ENCODE measurements at places on chromosomes 13 and 19. TPM values are rescaled to one million over a fixed set of nuclear protein-coding genes. Genes with fewer than 3 reads are reported as not detected.

DNA sequence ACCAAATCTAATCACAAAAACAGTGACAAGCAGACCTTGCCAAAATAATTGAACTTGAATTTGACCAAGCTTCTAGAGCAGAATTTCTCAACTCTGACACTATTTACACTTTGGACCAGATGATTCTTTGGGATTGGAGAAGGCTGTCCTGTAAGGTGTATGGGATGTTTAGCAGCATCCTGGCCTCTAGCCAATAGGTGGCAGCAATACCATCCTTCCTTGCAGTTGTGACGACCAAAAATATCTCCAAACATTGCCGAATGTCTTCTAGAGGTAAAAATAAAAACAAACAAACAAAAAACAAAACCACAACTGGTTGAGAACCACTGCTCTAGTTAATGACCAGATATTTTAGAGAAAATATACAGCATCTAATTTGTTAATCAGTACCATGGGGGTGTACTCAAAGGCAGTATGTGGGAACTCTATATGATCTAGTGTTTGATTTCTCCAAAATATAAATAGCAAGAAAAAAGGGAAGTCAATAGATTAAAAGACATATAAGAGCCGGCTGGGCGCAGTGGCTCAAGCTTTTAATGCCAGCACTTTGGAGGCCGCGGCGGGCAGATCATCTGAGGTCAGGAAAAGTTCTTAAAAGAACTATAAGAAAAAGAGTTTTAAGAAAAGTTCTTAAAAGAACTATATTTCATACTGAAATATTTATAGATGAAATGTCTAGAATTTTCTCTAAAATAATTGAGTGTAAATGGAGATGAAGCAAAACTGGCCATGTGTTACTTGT lies 60.9 kb upstream of the ZNF527 start:
- DNase-seq, result no peak

DNA sequence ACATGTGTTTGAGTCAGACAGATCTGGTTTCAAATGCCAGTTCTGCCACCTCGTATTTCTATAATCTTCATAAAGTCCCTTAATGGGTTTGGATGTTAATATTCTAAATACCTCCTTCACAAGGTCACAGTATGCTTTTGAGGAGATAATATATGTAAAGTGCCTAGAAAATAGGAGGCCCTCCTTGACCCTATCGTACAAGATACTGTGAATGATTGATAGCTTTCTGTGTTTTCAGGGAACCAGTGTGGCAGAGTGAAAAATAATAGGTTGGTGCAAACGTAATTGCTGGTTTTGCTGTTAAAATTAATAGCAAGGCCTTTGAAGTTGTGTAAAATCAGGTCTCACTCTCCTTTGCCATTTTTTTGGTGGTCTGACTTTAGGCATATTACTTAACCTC lies 77.5 kb upstream of the SCEL start:
- DNase-seq, result no peak

DNA sequence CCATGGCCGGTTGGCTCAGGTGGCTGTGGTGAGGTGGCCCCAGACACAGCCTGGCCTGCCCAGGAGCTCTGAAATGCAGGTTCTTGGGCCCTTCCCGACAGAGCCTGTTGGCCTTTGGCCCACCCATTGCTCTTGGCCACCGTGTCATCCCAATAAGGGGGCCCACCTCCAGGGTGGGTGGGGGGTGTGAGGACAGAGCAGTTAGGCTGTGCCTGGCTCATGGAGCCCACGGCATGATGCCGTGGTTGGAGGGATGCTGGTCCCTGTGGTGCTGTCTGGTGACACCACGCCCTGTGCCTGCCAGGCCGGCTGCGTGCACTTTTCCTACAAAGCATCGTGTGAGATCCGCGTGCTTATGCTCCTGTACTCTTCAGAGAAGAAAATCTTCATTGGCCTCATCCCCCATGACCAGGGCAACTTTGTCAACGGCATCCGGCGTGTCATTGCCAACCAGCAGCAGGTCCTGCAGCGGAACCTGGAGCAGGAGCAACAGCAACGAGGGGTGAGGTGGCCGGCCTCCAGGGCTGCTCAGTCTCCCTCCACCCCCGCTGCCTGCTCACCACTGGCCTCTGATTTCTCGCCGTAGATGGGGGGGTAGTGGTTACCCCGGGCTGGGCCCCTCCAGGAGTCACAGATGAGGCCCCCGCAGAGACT lies 7.6 kb downstream of the PNKP start:
- no peak for DNase-seq

DNA sequence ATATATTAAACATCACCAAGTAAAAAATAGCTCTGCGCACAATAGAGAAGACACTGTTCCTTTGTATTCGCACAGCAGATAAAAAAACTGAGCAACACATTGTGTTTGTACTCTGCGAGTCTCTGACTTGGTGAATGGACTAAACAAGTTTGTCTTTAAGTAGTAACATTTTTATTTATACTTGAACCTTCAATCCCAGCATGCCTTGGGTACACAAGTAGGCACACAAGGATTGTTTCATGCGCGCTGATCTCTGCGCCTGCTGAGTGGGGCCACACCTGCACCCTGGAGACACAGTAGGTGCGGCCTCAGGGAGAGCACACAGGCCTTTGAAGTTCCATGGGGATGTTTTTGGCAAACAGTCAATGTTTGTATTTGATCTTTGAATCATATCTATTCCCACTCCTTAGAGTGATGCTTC lies 318.9 kb downstream of the MYO16 start:
- DNase-seq, result no peak

The RUBCNL gene
- total RNA-seq, result 0.11 TPM

The MCF2L gene
- total RNA-seq, result not detected

The TNPO2 gene
- 19.1 TPM for total RNA-seq

DNA sequence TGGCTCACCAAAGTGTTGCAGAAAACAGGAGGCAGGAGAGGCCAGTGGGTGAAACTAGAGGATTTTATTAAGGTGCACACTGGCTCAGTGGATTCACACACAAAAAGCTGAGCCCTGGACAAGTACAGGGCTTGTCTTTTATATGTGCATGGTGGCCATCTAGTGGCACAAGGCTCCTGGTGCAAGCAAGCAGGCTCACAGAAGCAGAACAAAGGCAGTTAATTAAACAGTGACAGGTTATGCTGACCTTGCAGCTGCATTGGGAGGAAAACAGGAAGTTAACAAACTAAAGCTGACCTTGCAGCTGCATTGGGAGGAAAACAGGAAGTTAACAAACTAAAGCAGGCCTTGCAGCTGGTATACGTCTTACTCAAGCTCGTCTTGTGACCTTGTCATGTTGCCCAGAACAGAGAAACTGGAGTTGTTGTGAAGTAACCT lies 65.3 kb upstream of the ZNF681 start:
- peak; percentile 28 for DNase-seq

GRCh38 chr13:59483501-59484145 lies 680.1 kb downstream of the DIAPH3 start:
- DNase-seq, result no peak

The WDR88 gene
- not detected for total RNA-seq

GRCh38 chr19:984165-984967 lies at the start of gene WDR18:
TSS of gene WDR18 (plus strand) at chr19:984345. CDS start at chr19:984354, 9 bp downstream.
- peak; percentile 78 for DNase-seq

- no peak for DNase-seq
Measured at GRCh38 chr13:41562541-41563178, 105.3 kb downstream of the RGCC start.

- DNase-seq, result no peak
Measured at GRCh38 chr19:41753936-41754529, 1.3 kb upstream of the CEACAM6 start.

- no peak for DNase-seq
Measured at GRCh38 chr13:52938065-52938464, 89.6 kb upstream of the PCDH8 start.

The RYR1 gene
- total RNA-seq, result not detected

GRCh38 chr13:19089315-19089714 lies 92.3 kb downstream of the TUBA3C start:
- DNase-seq, result no peak

The ZNF808 gene
- 0.16 TPM for total RNA-seq

DNA sequence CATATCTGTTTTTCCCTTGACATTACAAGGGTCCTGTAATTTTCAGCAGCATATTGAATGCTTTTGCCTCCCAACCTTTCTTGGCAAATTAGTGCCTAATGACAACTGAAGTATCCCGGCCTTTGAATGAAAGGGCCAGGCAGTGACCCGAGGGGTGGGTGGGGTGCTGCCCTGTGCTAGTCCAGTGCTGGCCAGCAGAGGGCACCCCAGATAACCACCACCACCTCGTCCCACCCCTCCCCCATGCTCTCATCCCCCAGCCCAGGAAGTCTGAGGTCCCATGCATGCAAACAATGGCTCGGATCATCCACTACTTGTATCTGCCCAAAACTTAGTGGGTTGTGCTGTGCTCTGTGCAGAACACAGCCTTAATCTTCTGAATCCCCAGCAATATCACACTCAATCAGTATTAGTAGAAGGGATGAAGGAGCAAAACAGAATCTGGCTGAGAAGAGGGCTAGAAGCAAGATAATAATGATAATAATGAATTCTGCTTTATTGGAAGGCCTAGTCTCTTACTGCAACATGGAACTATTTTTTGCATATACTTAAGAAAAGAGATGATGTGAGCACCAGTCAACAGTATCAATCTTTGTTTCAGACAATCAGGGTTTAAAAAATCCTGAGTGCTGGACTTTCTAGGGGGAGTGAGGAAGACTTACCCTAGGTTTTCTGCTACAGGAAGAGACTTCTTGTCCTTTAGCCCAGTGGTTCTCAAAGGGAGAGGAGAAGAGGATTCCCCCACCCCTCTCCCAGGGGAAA lies 3.8 kb downstream of the ATP12A start:
- peak; percentile 56 for DNase-seq

The UPK1A gene
- total RNA-seq, result not detected

GRCh38 chr13:74103970-74104555 lies 30.1 kb downstream of the KLF12 start:
- no peak for DNase-seq

DNA sequence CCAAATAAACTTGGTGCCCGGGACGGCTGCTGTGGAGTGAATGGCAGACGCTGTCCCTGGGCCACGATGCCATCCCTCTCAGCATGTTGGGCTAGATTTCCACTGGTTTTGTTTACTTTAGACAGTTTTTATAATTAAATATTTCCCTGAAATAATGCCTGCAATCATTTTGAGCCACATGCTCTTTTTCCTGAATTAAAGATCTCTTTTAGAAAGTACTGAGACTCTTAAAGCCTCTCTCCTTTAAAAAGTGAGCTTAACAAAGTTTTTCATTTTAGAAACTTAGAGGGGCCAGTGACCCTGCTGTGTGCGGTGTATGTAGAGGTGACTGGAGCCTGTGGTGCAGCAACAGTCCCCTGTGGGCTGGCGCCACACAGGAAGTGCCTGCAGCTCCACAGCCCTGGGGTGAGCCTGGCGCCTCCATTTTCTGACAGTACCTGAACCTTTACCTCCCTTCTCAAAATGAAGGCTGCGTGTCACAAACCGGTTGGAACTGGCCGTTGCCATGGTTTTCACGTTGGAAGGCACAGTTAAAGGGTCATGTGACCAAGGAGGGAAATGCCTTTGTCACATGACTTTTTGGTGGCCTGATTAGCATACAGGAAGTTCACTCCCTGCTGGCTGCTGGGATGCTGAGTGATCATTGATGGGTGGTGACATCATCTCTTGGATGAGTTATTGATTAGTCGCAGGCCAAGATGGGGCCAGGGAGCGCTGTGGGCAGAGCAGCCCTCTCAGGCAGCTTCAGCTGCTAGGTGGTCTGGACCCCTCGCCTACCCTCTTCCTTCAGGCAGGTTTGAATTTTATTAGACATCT lies 26.3 kb downstream of the TSSK6 start:
- DNase-seq, result peak; percentile 96

The CGB8 gene
- 11.3 TPM for total RNA-seq

GRCh38 chr19:41882568-41883462 lies at the start of gene ARHGEF1:
TSS of gene ARHGEF1 (plus strand) at chr19:41883184. CDS start at chr19:41888083, 4,899 bp downstream.
- DNase-seq, result no peak

DNA sequence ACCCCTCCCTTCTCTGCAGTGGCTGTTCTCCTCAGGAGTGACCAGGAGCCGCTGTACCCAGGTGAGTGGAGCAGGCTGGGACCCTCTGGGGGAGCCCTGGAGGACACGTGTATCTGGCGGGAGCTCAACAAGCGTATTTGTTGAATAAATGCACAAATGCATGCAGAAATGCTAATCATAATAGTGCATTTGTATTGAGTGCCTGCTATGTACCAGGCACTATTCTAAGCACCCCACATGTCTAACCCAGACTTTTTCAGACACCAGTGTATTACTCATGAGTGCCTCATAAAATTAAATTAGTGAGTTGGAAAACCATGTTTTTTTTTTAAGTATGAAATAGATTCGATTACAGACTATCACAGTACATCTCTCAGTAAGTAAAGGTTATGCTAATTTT lies 7.9 kb downstream of the HPN start:
- no peak for DNase-seq

DNA sequence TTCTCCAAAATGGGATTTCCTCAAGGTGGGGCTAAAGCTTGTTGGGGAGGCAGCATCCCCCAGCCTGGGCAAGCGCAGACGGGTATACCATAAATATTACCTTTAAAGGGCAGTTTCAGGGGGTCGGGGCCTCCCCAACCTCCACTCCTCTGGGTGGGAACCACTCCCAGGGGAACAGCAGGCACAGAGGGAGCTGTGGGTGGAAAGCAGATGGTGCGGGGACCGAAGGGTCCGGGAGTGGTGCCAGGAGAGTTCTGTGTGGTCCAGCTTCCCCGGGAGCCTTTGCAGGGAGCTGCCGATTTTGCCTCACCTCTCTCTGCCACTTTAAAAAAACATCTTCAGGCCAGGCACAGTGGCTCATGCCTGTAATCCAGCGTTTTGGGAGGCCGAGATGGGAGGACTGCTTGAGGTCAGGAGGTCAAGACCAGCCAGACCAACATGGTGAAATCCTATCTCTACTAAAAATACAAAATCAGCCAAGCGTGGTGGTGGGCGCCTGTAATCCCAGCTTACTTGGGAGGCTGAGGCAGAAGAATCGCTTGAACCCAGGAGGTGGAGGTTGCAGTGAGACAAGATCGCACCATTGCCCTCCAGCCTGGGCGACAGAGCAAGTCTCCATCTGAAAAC lies 5.5 kb downstream of the MAST3 start:
- no peak for DNase-seq

DNA sequence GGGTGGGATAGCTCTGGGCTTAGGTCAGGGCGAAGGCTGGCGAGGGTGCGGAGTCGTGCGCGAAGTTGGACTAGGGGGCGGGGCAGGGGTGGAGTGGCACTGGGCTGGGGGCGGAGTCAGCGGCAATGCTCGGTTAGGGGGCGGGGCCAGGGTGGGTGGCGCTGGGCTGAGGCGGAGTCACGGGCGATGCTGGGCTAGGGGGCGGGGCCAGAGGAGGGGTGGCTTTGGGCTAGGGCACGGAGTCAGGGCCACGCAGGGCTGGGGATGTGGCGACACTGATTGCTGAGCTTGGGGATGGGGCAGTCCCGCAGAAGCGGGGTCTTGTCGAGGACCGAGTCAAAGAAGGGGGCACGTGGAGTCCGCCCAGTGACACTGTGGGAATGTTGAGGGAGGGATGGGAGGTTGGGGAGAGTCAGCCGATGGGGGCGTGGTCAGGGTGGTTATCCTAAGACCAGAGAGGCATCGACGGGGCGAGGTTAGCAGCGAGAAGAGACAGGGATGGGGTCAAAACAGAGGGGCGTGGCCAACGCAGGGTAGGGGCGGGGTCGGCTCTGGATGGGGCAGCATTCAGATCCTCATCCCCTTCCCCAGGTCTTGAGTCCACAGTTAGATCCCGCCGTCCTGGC lies 8.7 kb downstream of the HOMER3 start:
- DNase-seq, result no peak

GRCh38 chr19:33231511-33231910 lies 5.9 kb upstream of the SLC7A10 start:
- DNase-seq, result no peak

The IGFL1 gene
- total RNA-seq, result not detected

- DNase-seq, result no peak
Measured at GRCh38 chr19:11020982-11021759, 60.3 kb downstream of the SMARCA4 start.

All from HT1080 (cell line).